ENCODE measurements at places on chromosomes 7 and 10.
A peak's percentile ranks its signal among the peaks of the same experiment; 100 is the strongest.

DNA sequence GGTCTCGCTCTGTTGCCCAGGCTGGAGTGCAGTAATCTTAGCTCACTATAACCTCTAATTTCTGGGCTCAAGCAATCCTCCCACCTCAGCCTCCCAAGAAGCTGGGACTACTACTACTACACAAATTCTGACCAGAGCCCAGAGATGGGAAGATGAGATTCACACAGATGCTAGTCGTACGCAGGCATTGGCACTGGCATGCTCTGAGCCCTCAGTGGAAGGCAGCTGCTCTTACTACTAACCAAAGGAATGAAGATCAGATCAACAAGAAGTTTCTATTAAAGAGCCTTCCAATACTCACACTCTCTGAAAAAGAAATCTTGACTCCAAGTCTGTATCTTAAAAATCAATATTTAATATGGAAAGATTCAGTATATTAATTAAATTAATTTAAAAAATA lies 10.7 kb downstream of the GDF2 start:
- no peak for DNase-seq

GRCh38 chr10:11225935-11226334 lies 208.3 kb downstream of the CELF2 start:
- DNase-seq, result peak; percentile 72

DNA sequence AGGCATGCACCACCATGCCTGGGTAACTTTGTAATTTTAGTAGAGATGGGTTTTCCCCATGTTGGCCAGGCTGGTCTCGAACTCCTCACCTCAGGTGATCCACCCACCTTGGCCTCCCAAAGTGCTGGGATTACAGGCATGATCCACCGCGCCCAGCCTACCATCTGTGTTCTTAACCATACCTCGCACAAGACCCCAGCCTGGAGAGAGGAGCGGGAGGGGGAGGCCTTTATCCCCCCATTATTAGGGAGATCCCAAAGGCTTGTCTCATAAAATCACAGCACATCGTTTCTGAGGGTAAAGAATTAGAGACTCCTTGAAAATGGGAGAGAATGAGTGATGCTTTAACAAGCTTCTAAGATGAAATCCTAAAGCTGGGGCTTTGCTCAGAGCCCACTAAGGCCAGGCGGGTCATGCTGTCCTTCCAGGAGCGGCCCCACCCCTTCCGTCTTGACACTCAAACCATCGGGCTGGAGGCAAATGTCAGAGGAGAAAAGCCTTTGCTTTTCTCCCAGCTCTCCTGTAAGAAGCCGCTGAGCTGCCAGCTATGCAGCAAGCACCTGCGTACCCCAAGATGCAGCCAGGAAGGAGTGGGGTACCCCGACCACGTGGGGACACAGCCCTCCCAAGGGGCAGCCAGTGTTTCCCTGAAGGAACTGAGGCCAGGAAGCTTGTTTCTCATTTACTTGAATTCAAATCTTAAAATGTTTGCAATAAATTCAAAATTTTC lies 339.7 kb downstream of the PTPRN2 start:
- DNase-seq, result peak; percentile 11

DNA sequence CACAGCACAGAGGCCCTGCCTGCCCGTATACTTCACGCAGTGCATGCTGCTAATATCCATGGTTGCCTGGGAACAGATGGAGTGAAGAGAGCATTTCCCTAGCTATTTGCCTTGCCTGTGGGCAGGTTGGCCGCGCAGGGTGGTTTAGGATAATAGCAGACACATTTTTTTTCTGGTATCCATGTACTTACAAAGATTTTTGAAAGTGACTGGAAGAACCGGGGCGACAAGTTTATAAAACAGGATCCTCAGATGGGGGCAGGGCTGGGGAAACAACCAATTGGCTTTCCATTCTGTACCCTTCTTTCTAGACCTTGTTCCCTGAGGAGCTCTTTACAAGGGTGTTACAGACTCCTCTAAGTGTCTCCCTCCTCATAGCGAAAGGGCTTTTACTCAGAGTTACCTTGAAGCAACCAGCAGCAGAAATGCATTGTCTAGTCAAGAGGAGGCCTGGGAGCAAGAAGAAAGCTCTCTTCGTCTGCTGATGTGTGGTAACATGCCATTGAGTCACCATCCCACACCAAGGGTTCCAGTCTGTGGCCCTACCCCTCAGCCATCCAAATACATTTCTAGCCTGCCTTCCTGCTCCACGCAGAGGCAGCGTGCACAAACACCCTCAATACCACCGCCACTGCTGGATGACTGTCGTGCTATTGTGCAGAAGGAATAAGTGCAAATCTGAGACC lies 31.5 kb downstream of the MTURN start:
- DNase-seq, result no peak

GRCh38 chr7:139574618-139575337 lies 51.3 kb downstream of the CLEC2L start:
- DNase-seq, result no peak

DNA sequence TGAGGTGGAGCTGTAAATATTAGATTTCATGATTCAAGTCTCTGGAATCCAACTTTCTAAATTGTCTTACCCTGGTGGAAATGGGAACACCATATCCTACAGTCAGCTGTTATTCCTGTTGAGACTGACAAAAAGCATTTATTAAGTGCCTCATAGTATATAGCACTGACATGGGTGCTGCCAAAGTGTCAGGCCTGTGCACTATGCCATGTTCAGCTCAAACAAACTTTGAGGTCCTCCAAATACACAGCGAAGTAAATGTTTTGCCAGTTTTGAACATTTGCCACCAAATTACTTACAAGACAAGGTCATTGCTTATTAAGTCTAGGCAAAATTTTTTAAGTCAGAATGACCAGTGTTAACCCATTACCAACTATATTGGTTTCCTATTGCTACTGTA lies 162.9 kb upstream of the SLC25A13 start:
- no peak for DNase-seq

- no peak for DNase-seq
These were observed 14.3 kb upstream of the TRIM8 start for GRCh38 chr10:102629661-102630614.

DNA sequence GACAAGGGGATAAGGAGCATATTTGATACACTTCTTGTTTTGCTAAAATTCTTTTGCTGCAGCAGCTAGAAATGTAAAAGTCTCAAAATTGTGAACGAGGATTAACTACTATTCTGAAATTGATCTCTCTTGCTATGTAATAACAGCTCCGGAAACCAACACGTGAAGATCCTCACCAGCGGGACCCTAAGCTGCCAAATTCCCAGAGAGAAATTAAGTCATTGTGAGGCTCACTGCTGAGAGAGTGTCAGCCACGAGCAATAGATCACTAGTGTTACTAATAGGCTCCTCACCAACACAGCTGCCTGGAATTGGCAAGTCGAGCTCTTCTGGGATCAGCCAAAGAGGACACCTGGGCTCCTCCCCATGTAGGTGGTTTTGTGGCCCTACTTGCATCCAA lies 5.6 kb upstream of the VWA2 start:
- no peak for DNase-seq

DNA sequence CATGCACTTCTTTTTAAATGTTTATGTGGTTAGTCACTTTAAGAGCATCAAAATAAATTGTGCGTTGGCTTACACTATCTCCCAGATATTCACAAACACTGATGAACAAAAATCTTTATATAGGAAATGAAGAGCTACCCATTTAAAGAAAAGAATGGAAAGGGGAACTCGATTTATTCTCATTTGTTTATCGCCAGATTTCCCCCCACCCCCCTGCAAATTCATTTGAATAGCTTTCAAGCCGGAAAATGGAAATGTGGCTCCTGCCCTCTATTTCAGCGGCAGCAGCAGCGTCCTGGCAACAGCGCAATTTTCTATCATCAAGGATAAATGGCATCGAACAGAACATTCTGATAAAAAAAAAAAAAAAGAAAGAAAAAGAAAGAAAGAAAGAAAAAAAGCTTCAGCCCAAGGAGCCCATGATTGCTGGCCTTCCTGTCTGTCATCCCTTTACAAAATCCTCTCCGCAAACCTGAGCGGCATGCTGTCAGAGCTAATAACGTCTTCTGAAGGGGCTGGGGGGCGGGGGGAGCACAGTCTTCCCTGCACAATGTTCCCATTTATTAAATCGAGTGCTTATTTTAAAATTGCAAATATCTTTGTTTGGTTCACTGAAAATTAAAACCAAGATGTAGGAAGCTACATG lies 13.7 kb upstream of the DLX6 start:
- DNase-seq, result no peak

GRCh38 chr7:94701555-94701973 lies 45.6 kb upstream of the SGCE start:
- no peak for DNase-seq

GRCh38 chr10:23172429-23173213 lies 19.5 kb upstream of the PTF1A start:
- DNase-seq, result no peak

GRCh38 chr10:21528236-21529031 lies 3.0 kb upstream of the SKIDA1 start:
- DNase-seq, result no peak

GRCh38 chr10:42992957-42993390 lies 83.9 kb upstream of the RET start:
- DNase-seq, result no peak

- DNase-seq, result no peak
These were observed 86.8 kb downstream of the MKX start for GRCh38 chr10:27658788-27659187.

GRCh38 chr10:51986516-51986915 lies 287.1 kb upstream of the CSTF2T start:
- DNase-seq, result no peak

DNA sequence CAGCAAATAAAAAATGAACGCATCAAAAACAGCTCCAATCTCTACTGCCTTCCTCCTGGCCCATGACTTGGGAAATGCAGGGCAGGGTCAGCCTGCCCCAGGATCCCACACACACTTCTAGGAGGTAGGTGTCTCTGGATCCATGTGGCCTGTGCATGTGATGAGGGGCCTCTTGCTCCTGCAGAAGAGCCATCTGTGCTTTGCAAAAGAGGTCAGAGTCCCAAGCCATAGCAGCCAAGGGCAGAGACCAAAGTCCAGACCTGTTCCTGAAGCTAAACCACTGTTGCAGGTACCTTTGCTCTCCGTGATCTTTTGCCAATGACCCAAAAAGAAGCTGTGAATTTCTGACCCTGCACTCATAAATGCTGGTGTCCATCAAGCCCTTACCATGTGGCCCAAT lies 57.1 kb downstream of the KCNMA1 start:
- DNase-seq, result no peak

GRCh38 chr7:27095897-27096767 lies at the start of gene HOXA1:
TSS of gene HOXA1 (minus strand) at chr7:27096000. CDS start at chr7:27095912, 88 bp downstream.
- DNase-seq, result peak; percentile 75

- no peak for DNase-seq
These were observed 27.5 kb upstream of the NAMPT start for GRCh38 chr7:106312099-106312871.

GRCh38 chr7:155722118-155722517 lies 77.7 kb downstream of the RBM33 start:
- no peak for DNase-seq

DNA sequence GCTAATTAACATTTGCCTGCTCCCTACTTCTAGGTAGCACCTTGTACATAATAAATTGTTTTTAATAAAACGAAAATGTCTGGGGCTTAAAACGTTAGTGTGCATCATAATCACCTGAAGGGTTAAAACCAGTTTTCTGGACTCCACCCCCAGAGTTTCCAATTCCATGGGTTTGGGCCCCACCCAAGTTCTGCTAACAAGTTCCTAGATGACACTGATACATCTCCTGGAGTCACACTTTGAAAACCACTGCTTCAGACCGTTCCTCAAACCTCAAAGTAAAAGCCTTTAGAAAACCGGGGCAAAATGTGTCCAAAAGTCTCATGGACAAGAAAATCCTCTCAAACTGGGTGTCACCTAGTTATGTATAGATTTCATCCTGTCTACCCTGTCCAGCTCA lies 9.3 kb downstream of the OSBPL3 start:
- no peak for DNase-seq

GRCh38 chr10:114631090-114631665 lies 26.9 kb downstream of the ABLIM1 start:
- no peak for DNase-seq

DNA sequence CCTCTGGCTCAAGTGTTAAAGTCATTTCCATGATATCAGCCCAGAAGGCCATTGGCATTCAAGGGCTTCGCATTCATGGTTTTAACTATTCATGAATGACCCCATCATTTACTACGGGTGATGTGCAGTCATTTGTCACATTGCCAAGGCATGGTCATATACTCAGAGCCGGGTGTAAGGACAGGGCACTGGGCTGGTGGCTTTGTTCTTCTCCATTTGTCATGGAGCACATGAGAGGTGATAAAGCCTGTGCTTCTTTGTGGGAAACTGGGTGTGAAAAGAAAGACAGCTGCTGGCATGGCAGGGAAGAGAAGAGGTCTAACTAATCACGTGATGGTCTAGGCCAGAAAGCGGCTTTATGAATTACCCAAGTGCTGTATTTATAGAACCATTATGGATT lies 132.2 kb upstream of the PLXNA4 start:
- DNase-seq, result no peak

GRCh38 chr7:139908792-139909191 lies 79.7 kb downstream of the TBXAS1 start:
- DNase-seq, result no peak

DNA sequence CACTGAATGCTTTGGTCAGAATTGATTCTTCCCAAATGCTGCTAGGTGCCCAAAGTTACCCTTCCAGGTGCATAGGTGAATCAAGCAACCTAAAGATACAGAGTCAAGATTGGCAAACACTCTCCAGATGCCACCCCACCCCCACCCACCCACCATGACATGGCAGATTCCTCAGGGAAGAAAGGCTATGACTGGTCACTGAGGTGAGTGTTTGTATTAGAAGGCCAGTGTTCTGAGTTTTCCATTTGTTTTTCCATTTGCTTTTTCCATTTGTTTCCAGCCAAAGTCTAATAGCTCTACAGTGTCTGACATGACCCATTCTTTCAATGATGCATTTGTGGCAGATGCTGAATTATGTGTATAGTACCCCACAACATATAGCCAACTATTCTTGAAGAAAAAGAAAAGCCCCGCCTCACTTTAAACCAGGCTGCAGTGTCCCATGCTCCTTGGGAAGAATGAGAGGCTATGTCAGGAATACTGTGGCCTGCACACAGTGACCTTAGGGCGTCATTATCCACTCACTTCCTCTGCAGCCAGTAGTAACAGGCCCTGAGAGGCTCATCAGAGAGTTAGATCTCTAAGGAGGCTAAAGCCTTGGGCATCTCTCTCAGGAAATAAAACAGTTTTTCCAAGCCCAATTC lies 16.1 kb upstream of the HIBADH start:
- DNase-seq, result no peak

- peak; percentile 79 for DNase-seq
These were observed 5.2 kb downstream of the DMBT1 start for GRCh38 chr10:122565766-122566206.

DNA sequence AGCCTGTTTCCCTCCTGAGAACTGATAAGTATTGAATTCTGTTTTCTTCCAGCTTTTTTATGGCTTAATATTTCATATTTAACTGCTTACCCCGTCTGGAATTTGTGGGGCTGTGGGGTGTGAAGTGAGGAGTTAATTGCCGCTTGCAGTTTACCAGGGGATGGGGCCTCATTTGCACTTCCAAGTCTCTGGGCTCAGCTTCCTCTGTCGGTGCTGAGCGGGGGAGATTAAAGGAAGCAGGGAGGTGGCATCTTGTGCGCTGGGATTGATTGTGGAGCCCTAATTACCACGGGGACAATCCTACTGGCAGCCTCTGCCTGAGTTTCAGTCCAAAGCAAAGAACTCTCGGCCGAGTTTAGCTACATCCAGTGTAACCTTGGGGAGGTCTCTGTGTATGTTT lies 33.4 kb downstream of the ELFN1 start:
- no peak for DNase-seq

GRCh38 chr10:61798713-61799112 lies 102.8 kb upstream of the ARID5B start:
- no peak for DNase-seq

GRCh38 chr10:103102195-103102594 lies 90.9 kb downstream of the NT5C2 start:
- no peak for DNase-seq

All from stimulated activated CD4-positive, alpha-beta T cell treated with anti-CD3 and anti-CD28 coated beads, Interleukin-2, amount 100 ng/mL, for 24 hours (primary cell).